ENCODE measurements at places on chromosomes 5 and 9.

DNA sequence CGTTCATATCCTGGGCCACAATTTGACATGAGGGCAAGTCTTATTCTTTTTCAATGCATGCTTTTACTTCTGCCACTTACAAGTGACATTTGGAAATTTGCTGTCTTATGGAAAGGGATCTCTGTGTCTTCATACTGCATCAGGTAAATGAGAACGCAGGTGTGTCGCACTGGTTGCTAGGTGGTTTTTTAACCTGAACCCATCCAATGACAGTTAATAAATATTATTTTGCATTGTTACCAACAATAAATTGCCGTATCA, 1.1 kb downstream of the ADAMTS16 start:
- DNase-seq, result no peak

DNA sequence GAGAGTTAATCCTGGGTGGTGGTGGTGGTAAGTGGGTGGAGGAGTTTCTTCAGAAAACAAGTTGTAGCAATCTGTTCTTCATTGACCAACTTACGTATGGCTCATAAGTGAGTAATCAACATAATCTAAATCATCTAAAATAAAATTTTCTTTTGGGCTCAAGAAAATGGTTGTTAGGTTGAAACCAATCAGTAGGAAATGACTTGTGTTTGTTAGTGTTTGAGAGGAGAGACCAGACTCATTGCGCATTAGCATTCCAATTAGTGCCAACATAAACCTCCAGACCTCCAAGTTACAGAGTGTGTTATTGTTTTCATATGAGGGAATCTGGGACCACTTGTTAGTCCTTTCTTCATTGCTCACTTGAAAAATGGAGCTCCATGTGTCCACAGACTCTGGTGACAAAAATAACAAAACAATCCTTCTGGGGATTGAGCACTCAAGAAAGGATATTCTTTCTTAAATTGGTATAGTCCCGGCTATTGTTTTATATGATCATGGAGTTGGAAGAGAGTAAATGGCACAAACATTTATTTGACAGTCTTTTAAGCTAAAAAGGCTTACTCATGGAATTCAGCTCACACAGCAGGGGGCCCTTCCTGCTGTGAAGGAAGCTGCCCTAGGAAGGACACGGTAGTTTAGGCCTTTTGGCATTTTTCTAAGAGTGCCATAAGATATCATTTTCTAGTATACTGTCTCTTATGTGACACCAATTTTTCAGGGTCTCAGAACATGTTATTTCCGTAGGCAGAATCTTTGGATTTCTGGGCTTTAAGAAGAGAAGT, 441.1 kb downstream of the EBF1 start:
- no peak for DNase-seq

DNA sequence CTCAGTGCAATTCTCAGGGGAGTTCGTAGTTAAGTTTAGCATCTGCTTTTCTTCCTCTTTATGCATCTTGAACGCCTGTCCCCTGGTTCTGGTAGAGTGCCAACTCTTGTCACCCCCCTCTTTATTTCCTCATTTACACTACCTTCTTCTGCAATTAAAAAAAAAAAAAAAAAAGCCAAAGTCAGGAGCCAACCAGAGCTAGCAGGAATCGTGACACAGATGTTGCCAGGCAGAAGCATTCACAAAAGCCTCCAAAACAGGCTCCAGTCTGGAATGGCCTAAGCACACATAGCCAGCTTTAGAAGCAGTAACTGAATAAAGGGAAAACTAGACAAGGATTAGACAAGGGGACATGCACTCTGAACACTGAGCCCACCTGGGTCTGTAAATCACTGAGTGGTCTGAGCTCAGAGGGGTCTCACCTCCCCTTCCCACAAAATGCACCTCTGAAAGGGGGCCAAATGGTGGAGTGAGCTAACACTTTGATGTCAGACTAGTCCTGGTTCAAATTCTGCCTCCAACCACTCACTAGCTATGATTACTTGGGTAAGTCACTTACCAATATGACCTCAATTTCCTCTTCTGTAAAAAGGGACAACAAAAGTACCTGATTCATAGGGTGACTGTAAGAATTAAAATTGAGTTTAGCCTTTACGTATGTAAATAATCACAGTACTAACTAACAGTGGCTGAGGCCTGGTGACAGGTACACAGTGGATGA, 2.0 kb downstream of the CD74 start:
- DNase-seq, result peak; percentile 42

GRCh38 chr9:89437772-89438171, 60.1 kb downstream of the SEMA4D start:
- DNase-seq, result no peak

DNA sequence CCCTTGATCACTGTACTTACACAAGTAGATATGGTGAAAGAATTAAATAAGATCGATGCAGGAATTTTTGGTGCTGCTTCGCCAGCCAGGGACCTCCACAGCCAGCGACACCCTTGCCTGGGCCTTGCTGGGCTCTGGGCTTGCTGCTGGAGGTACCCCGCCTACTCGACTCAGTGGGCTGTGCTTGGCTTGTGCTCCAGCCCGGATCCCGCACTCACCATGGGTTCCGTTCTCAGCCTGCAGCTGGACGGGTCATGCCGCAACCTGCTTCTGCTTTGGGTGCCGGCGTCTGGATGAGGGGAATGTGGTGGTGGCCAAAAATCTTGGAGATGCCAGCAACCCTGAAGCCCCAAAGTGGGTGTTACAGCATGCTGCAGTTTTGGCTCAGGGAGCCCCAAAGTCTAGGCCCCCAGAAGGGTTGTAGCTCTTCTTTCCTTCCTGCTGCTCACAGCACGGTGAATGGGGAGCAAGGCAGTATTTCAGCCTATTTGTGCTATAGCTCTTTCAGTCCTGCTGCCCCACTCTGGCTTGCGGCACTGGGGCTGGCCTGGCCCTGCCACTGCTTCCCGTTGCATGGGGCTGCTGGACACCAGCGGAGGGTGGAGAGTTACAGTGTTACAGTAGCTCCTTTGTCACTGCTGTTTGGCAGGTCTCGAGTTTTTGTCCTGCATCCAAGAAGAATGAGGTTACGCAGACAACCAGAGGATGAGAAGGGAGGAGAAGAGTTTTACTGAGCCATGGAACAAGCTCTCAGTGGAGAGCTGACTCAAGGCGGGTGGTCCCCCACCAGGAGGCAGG, 48.0 kb downstream of the TARS1 start:
- no peak for DNase-seq

DNA sequence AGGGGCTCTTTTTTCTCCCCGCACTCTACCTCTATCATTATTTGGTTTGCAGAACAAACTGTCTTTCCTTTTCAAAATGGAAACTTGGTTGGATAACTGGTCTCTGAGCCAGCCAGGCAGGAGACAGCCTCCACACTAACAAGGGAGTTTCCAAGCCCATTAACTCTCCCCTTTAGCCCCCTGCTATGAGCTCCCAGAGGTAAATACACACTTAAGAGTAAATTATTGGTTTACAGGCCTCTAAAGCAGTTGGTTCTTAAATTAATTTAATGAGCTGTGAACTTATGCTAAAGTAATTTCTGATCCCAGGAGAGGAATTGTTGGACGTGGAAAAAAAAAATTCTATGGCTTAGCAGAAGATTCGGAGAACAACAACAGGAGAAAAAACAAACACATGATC, 30.3 kb downstream of the EPB41L4A start:
- DNase-seq, result no peak

GRCh38 chr9:8760000-8760767, 960.6 kb upstream of the DMAC1 start:
- DNase-seq, result no peak

GRCh38 chr5:148957591-148958202, 105.2 kb downstream of the SH3TC2 start:
- no peak for DNase-seq

GRCh38 chr9:90909225-90909624, 107.6 kb downstream of the SYK start:
- no peak for DNase-seq
